ELF-1 (cell line): ENCODE measurements at places on chromosomes 7 and 10.
A peak's percentile ranks its signal among the peaks of the same experiment; 100 is the strongest.

GRCh38 chr7:37924491-37925041 is 4.1 kb downstream of the EPDR1 start:
- no peak for DNase-seq

- DNase-seq, result no peak
Measured at GRCh38 chr10:45075826-45076380, 75.2 kb downstream of the ZNF22 start.

GRCh38 chr10:14382022-14382421 is 51.3 kb upstream of the FRMD4A start:
- no peak for DNase-seq

- no peak for DNase-seq
Measured at GRCh38 chr10:122462533-122463465, 1.4 kb downstream of the HTRA1 start.

DNA sequence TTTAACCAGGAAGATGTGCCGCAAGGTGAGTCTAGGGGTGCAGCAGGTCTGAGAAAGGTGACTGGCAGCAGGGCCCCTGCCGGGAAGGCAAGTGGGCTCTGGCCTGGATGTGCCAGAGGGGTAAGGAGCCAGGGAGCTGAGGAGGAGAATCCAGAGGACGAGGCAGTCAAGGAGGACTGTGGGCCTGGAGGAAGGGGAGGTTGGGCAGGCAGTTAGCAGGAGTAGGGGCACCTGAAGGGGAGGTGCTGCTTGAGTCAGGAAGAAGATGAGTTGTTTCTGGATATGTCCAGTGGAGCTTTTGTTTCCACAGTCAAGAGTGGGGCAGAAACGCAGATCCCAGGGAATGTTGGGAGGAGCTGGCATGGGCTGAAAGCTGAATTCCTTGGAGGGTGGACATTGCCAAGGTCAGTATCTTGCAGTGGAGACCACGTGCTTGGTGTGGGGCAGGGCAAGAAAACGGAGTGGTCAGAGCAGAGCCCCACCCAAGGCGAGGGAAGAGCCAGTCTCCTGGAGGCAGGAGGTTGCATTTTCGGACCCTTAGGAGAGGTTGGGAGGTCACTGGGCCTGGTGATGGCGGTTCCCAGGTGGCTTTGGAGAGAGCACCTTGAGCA is 34.0 kb downstream of the MINDY4 start:
- no peak for DNase-seq

DNA sequence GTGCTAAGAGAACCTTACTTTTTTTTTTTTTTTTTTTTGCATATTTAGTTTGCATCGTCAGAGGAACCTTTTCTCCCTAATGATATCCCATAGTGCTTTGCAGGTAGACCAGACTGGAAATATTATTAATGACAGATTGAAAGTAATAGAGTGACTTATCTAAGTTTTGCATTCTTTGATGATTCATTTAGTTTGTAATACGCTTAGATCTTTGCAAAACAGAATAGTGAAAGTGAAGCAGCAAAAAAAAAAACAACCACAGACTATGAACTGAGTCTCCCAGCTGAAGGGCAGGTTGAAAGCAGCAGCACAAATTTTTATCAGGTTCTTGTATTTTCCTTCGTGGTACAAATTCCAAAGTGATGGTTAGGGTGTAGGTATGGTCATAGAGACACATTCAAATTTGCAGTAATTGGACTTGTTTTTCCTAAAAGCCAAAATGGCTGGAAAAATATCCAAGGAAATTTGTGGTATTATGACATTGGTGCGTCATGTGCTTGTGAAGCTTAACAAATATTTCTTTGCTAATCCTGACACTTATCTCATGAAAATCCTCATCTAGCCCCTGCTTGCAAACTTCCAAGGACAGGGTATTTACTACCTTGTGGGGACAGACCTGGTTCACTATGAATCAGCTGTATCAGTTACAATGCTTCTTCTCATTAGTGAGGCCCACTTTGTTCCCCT is 81.8 kb upstream of the CREB5 start:
- DNase-seq, result no peak

DNA sequence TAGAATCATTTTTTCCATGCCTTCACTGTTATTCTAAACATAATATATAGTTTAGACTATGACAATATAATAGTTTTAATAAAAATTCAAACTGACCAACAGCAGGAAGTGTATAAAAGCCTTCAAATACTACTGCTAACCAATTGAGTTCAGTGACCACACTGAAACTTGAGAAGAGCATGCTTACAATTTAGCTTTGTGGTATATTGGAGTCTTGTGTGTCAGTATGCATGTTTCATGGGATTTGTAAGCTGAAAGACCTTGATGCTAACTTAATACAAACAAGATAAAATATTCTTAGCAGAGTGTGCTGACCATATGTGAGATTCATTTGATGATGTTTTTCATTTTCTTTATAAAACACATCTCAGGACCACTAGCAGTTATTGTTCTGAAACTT is 395.5 kb downstream of the SUGCT start:
- DNase-seq, result no peak

DNA sequence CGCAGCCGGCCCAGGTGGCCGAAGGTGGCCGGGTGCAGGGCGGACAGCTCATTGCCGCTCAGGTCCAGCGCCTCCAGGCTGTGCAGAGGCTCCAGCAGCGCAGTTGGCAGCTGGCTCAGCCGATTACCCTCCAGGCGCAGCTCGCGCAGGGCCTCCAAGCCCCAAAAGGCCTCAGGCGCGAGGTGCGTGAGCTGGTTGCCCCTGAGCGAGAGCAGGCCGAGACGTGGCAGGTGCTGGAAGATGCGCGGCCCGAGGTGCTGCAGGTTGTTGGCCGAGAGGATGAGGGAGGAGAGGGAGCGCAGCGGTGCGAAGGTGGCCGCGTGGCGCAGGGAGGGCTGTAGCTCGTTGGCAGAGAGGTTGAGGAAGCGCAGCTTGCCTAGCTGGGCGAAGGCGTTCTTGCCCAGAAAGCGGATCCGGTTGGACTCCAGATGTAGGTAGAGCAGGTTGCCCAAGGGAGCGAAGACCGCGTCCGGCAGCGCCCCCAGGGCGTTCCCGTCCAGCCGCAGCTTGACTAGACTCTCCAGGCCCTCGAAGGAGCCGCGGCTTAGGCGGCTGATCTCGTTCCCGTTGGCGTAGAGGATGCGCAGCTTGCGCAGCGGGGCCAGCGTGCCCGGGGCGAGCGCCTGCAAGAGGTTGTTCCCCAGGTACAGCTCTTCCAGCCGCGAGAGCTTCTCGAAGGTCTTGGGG is 923 bp downstream of the TRIL start:
- peak; percentile 80 for DNase-seq

DNA sequence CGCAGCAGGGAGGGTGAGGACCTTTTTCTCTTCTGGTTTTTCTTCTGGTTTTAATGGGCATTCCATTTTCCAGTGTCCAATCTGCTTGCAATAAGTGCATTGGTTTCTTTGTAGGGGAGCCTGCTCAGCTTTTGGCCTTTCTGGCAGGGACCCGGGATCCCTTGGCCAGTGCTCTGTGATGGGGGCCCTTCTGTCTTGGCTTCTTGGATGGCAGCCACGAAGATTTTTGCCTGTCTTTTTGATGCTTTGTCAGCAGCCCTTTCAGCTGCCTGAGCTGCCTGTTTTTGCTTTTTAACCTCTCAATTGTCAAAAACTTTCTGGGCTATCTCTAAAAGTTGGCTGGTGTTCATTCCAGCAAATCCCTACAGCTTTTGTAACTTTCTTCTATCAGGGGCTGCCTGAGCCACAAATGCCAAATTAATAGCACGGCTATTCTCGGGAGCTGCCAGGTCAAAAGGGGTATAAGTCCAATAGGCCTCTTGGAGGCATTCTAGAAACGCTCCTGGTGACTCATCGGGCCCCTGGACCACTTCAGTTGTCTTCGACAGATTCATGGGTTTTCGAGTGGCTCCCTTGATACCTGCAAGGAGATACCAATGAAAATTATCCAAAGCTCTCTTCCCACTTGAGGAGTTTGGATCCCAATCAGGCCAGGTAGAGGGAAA is 179.9 kb upstream of the MBL2 start:
- peak; percentile 10 for DNase-seq

DNA sequence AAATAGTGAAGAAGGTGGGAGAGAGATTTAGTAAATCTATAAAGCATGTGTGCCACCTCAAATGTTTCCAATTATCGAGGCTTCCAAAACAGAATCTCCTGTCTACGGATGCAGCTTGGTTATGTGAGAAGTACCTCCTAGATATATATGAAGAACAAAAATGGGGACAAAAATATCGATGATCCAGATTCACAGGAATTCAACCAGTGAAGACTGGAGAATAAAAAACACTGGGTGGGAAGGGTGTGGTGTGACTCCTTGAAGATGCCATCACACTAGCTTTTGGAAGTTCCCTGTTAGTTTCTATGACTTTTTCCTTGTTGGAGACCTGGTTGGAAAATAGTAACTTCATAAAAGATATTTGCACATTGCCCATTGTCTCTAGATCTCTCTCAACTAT is 152.4 kb downstream of the LRRC4 start:
- no peak for DNase-seq

DNA sequence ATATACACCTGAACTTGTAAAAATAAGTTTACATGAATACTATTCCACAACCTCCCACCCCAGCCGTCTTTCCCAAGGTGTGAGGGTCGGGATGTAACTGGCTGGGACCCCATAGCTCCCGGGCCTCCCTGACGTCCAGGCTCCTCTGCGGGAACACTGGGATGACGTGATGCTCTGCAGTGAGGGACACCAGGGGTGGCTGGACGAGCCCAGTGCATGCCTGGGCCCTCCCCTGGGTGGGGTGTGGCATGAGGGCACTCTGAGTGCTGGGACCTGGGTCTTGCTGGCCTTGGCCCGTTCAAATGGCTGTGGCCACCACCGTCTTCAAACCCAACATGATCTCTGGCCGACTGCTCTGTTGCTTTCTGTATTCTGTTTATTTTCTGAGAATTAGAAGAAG is 182.4 kb downstream of the DNAJB6 start:
- no peak for DNase-seq

DNA sequence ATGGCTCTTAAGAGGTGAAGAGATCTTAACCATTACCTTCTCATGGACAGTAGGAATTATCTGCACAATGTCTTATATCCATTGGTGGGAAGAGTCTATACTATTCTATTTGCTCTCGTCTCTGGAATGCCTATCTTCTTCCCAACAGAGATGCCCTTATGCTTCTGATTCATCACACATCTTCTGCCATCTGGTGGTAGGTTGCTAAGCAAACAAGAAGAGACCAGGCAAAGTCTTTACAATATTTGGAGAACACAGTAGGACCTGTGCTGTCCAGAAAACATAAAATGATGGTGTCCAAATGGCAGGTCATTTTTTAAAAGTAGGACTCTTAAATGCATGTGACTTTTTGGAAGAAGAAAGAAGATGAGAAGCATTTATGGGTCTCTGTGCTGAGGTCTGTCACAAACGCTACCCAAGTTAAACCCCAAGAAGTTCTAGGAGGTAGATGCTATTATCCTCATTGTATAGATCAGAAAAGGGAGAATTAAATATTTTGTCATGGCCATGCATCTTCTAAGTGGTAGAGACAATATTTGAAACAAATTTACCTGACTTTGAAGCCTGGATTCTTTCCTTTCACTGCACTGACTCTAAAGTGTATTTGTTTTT is 67.8 kb upstream of the NXPH1 start:
- no peak for DNase-seq

GRCh38 chr7:80153446-80153845 is 18.8 kb downstream of the GNAI1 start:
- DNase-seq, result no peak

DNA sequence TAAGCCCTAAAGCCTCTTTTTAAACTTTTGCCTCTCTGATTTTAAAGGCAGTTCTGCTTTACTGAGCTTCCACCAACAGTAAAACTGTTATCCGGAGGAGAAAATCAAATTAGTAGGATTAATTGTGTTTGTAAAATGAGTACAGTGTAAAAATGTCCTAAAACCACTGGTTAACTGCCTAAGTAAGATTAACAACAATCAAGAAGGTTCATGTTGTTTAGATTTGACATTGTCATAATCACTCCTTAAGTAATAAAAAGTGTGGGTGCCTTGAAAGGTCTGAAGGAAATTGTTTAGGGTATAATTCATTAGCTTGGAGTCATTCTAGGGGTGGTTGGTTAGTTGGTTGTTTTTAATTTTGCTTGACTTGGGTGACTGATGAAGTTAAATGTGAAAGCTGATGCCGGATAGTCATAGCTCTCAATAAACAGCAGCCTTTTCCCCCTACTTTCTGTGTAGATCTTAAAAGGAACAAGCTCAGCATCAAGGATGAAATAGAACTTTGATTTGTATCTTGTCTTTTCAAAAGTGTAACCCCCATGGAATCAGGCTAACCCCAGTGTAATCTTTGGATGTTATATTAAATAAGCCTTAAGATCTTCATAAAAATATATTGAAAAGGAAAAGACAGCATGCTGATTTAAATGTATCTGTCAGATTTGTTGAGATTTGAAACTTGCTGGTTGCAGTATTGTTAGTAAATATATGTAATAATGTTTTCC is 148.3 kb downstream of the ARID5B start:
- no peak for DNase-seq

GRCh38 chr7:50599385-50599784 is 34.2 kb upstream of the DDC start:
- DNase-seq, result no peak

DNA sequence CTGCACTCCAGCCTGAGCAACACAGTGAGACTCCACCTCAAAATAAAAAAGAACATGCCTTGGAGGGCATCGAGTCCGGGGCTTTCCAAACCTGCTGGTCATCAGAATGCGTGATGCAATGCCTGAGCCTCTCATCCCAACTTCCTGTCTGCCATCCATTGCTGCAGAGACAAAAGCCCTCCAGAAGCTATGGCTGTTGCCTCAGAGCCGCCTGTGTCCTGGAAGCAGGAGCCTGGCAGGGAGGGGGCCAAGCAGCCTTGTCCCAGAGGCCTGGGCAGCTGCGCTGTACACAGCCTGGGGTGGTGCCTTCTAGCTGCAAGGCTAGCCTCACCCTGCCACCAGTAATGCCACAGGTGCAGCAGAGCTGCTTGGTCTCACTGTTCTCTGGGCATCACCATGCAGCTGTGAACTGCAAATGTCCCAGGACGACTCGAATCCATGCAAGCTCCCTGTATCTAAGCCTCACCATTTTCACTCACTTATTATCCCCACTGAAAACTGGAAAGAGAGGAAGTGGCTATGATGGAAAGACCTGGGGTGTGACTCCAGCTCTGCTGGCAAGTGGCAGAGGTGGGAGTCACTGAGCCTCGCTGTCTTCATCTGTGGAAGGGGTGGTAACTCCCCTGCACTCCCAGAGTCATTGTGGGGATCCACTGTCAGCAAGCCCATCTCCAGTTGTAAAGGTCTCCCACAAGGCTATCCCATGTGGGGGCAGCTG is 7.0 kb downstream of the ALOX5 start:
- no peak for DNase-seq

- peak; percentile 11 for DNase-seq
Measured at GRCh38 chr10:32377458-32378259, 30.7 kb upstream of the EPC1 start.

- DNase-seq, result no peak
Measured at GRCh38 chr7:159112136-159113011, 32.3 kb downstream of the VIPR2 start.
